ENCODE measurements at places on chromosomes 1 and 21.

DNA sequence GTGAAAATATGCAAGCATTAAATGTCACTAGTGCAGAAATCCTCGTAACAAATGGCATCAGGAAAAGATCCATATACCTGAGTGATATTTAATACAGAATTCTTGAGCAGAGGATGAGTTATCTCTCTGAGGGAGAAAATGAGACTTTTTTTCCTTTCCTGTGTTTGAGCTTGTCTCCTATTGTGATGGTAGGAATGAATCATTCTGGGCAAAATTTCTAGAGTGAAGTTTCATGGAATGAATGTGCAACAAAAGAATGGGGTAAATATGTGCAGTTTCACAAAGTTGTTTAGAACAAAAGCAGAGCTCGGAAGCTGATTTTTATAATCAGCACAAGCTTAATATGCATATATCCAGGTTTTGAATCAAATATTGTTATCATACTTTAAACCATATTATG, 4.6 kb downstream of the CTPS1 start:
- no peak for DNase-seq

DNA sequence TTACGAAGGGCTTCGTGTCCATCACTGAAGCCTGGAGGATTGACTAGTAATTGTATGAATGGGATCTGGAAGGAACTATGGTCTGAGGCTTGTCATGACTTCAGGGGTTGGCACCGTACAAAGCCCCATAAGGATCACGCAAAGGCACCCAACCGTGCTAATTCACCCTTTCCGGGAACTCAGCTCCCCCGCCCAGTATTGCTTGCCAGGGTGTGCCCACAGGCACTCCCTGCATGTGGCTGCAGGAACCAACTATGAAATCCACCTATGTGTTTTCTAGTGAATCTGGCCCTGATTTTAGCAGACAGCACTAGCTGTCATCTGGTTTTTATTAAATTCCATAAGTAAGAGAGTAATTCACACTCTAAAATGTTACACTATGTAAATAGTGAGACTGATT, 139.2 kb downstream of the TM2D1 start:
- DNase-seq, result no peak

- DNase-seq, result no peak
Measured at GRCh38 chr1:9278116-9278515, 14.6 kb upstream of the SPSB1 start.

GRCh38 chr1:205348554-205349487, 7.9 kb downstream of the KLHDC8A start:
- DNase-seq, result no peak

DNA sequence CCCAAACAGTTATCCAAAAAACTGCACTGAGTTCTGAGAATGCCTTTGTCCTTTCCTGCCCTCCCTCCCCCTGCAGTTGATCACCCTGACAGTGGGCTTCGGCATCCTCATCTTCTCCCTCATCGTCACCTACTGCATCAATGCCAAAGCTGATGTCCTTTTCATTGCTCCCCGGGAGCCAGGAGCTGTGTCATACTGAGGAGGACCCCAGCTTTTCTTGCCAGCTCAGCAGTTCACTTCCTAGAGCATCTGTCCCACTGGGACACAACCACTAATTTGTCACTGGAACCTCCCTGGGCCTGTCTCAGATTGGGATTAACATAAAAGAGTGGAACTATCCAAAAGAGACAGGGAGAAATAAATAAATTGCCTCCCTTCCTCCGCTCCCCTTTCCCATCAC, 8.8 kb upstream of the NHLH1 start:
- no peak for DNase-seq

DNA sequence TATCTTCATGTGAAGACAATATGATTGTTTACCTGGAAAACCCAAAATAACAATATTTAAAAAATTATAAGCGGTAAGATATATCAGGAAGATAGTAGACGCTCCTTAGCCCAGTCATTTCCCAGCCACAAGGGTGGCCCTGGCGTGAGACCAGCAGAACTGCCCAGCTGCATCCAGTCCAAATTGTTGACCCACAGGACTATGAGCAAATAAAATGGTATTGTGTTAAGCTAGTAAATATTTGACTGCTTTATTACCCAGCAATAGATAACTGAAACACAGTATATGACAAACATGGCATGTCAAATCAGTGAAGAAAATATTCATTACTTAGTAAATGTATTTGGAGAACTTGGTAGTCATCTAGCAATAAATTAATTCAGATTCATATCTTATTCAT, 294.3 kb upstream of the SPAG17 start:
- DNase-seq, result no peak

DNA sequence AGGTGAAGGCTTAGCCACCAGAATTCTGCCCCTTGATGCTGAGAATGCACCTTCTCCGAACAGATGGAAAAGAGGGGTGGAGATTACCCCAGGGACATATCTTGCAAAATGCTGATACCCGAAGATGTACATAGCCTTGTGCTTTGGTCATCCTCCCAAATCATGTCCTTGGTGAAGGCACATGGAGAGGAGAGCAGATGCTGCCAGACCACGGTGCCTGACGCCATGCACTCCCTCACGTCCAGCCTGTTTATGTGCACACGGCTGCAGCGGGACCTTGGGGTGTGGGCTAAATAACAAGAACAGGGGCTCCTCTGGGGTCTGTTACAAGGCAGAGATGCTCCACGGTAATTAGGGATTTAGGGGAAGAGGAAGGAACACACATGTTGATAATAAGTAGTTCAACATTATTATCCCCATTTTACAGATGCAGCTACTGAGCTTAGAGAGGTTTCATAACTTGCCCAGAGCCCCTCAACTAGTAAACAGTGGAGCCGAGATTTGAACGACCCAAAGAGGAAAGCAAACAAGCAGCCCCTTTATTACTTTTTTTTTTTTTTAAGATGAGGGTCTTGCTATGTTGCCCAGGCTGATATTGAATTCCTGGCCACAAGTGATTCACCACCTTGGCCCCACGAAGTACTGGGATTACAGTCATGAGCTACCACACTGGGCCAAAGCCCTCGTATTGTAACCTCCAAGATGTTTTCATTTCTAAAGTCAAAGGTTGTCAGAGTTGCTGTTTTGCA, 12.9 kb downstream of the EPHX1 start:
- DNase-seq, result no peak
